ENCODE measurements at places on chromosomes 4 and X. TPM values are rescaled to one million over a fixed set of nuclear protein-coding genes. Genes with fewer than 3 reads are reported as not detected.

Gene RNF128
- not detected for total RNA-seq

Gene SERPINA7
- not detected for total RNA-seq

Gene GLRA3
- not detected for total RNA-seq

Gene HAND2
- total RNA-seq = not detected

Gene SHROOM3
- total RNA-seq = not detected

Gene VGLL1
- total RNA-seq = not detected

DNA sequence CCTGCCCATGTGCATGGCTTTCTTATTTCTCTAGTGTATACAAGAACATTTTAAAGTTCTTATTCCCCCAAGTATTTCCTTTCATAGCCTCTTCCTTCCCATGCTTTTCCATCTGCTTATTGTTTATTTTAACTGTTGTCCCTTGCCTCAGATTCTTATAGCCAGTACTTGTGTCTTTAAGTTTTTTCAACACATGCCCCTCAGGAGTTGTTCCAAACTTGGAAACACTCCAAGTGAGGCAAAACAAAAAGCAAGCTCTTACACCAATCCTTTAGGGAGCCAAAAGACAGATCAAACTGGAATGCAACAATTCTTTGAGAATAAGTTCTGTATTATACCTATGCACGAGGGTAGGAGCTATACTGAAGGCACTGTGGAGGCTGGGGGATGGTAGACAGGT is 222.0 kb upstream of the STK26 start:
- H3K36me3 ChIP-seq = no peaks in the 10 kb centered on the region
- H3K27me3 ChIP-seq = no peaks in the 10 kb centered on the region
- DNase-seq = no peak
- no peak overlapping the region for H3K27ac ChIP-seq
- no peak overlapping the region for H3K4me3 ChIP-seq
- H3K4me1 ChIP-seq = peaks cover 9% of the 10 kb centered on the region

DNA sequence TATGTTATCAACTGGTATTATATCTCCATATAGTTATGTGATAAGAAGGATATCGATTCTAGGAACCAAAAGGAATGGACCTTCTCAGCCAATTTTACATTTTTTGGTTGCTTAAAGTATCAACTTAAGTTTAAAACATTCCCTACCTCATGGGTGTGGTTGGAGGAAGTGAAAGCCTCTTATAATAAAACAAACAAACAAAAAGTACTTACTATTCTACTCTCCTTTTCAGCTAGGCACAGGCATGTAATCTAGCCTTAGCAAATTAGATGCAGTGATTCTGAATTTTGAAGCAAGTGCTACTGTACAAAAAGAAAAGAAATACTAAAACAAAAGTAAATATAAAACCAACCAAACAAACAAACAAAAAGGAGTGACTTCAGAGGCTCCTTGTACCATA is 485.4 kb downstream of the C4orf33 start:
- no peak overlapping the region for H3K4me3 ChIP-seq
- no peak for DNase-seq
- no peaks in the 10 kb centered on the region for H3K36me3 ChIP-seq
- H3K4me1 ChIP-seq = no peaks in the 10 kb centered on the region
- no peak overlapping the region for H3K27ac ChIP-seq
- no peaks in the 10 kb centered on the region for H3K27me3 ChIP-seq

- H3K4me3 ChIP-seq = no peak overlapping the region
- no peak for DNase-seq
- no peaks in the 10 kb centered on the region for H3K27me3 ChIP-seq
- no peaks in the 10 kb centered on the region for H3K36me3 ChIP-seq
- H3K4me1 ChIP-seq = no peaks in the 10 kb centered on the region
- no peak overlapping the region for H3K27ac ChIP-seq
Measured at GRCh38 chr4:85398276-85398675, 76.7 kb upstream of the ARHGAP24 start.

- H3K4me1 ChIP-seq = no peaks in the 10 kb centered on the region
- no peaks in the 10 kb centered on the region for H3K27me3 ChIP-seq
- no peak overlapping the region for H3K27ac ChIP-seq
Measured at GRCh38 chr4:43374216-43374751, 481.8 kb downstream of the GRXCR1 start.

- H3K4me1 ChIP-seq = peaks cover 16% of the 10 kb centered on the region
- H3K27me3 ChIP-seq = no peaks in the 10 kb centered on the region
- peak overlapping the region; percentile 87 for H3K27ac ChIP-seq
- H3K4me3 ChIP-seq = peak overlapping the region; percentile 60
Measured at GRCh38 chr4:183445097-183445428, 627 bp downstream of the CDKN2AIP start.

GRCh38 chr4:144645102-144645630 is 790 bp upstream of the HHIP start:
- H3K27me3 ChIP-seq = peaks cover 19% of the 10 kb centered on the region
- H3K36me3 ChIP-seq = no peaks in the 10 kb centered on the region
- H3K4me1 ChIP-seq = peaks cover 21% of the 10 kb centered on the region
- H3K4me3 ChIP-seq = no peak overlapping the region

GRCh38 chrX:45765767-45766166 is 565.1 kb upstream of the DIPK2B start:
- peaks cover 5% of the 10 kb centered on the region for H3K36me3 ChIP-seq
- DNase-seq = no peak
- H3K27me3 ChIP-seq = no peaks in the 10 kb centered on the region
- peaks cover 17% of the 10 kb centered on the region for H3K4me1 ChIP-seq
- H3K4me3 ChIP-seq = no peak overlapping the region

DNA sequence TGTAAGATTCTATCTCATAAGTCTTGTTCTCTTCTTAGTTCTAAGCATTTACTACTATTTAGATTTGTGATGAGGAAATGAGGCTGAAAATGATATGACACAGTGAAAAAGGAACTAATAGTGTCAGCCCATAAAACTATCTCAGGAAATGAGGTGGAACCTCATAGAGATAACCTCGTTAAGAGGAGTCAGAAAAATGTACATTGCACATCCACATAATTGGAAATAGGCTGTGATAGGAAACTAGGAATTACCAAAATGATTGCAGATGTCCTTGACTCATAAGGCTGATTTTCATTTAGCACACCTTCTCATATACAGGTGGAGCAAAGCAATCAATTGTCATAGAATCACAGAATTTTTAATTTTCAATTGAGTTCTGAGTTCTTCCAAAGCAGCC is 26.8 kb downstream of the ANXA10 start:
- H3K4me3 ChIP-seq = no peak overlapping the region
- no peaks in the 10 kb centered on the region for H3K36me3 ChIP-seq
- H3K27ac ChIP-seq = no peak overlapping the region
- no peaks in the 10 kb centered on the region for H3K27me3 ChIP-seq

DNA sequence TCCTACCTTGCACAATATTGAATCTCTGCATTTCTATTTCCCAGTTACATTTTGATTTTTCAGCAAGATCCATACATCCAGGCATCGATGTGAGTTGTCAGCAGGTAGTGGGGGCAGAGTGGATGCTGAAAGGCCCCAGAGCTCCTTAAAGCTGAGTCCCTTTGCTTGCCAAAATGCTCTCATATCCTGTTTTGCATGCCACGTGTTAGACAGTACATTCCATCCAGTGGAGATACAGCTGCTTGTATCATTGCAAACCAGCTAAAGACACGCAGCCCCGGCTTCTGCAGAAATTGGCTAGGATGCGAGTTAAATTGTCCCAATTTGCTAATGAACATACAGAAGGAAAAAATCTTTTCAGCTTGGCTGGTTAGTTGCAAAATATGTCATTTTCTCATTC is 179.6 kb upstream of the MXRA5 start:
- no peak for DNase-seq
- H3K4me1 ChIP-seq = no peaks in the 10 kb centered on the region
- H3K27ac ChIP-seq = no peak overlapping the region
- H3K36me3 ChIP-seq = no peaks in the 10 kb centered on the region

DNA sequence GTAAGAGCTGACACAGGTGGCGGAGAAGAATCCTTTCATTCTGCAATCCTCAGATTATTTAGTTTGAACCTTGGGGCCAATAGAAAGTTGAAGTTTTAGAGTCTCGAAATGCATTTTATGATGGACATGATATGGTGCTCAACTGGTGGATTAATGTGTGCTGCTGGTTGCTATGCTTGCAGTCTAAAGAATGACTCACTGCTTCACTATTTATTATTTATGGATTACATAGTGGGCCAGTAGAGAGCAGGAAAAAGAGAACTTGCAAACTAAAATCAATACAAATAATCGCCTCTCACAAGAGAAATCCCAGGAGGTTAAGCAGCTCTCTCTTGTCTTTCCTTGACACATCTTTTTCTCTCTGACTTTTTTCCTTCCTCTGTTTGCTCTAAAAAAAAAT is 2326.8 kb upstream of the AGA start:
- no peak overlapping the region for H3K4me3 ChIP-seq
- no peaks in the 10 kb centered on the region for H3K4me1 ChIP-seq
- H3K27ac ChIP-seq = no peak overlapping the region
- no peak for DNase-seq

DNA sequence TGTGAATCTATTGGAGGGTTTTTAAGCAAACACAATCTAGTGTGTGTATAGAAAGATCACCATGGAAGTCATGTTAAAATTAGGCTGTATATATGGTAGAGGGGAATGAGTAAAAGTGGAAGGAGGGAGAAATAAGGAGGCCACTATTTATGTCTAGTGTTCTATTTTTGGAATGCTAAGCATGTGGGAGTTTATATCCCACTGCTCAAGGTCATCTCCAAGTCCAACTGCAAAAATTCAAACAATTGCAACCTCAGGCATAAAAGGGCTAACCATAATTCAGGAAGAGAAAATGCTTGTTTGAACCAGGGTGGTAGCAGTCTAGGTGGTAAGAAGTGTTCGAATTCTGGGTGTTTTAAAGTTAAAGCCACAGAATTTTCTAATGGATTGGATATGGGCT is 39.2 kb downstream of the SERPINA7 start:
- no peak for DNase-seq
- H3K27me3 ChIP-seq = no peaks in the 10 kb centered on the region
- no peak overlapping the region for H3K4me3 ChIP-seq
- no peak overlapping the region for H3K27ac ChIP-seq

GRCh38 chr4:154489558-154490233 is 1.9 kb downstream of the DCHS2 start:
- DNase-seq = no peak
- no peaks in the 10 kb centered on the region for H3K36me3 ChIP-seq
- H3K27me3 ChIP-seq = peaks cover 25% of the 10 kb centered on the region
- H3K4me1 ChIP-seq = peaks cover 16% of the 10 kb centered on the region
- H3K4me3 ChIP-seq = no peak overlapping the region
- H3K27ac ChIP-seq = no peak overlapping the region

DNA sequence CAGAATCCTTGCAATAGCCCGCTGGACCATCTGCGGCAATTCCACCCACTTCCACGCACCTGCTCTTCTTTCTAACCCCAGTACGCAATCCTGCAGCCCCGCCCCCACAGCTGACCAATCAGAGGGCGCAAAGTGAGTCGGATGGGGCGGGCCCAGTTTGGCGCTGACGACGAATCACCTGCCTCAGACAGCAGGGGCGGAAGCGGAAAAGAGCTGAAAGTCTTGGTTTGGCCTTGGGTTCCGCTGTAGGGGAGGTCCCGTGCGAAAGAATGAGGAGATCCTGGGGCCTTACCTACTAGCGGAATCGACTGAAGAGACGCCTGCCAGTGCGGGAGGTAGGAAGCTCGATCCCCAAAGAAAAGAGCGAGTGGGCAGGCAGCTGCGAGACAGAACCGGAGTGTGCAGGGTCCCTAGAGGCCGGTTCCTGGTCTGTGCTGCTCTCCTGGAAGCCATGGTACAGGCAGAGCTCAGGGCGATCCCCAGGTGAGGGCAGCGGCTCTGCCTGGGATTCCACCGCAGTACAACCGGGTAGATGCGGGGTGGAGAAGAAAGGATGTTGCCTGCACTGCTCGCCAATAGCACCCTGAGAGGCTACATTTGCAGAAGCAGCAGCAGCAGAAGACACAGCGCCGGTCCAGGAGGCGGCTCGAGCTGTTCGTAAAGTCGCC is at the start of gene TMEM184C:
TMEM184C (plus strand) TSS at position 225 of the 668 bp plus-strand sequence. CDS start 560 bp downstream, outside the sequence.
- H3K36me3 ChIP-seq = no peaks in the 10 kb centered on the region
- peaks cover 20% of the 10 kb centered on the region for H3K4me1 ChIP-seq
- H3K27ac ChIP-seq = peak within 1 kb of the TSS; percentile 80
- H3K4me3 ChIP-seq = peak within 1 kb of the TSS; percentile 54
- peak; percentile 99 for DNase-seq
- H3K27me3 ChIP-seq = no peaks in the 10 kb centered on the region

- H3K27ac ChIP-seq = no peak overlapping the region
- no peaks in the 10 kb centered on the region for H3K36me3 ChIP-seq
- no peak overlapping the region for H3K4me3 ChIP-seq
- H3K27me3 ChIP-seq = peaks cover 2% of the 10 kb centered on the region
- no peaks in the 10 kb centered on the region for H3K4me1 ChIP-seq
Measured at GRCh38 chr4:183807420-183808096, 97.5 kb upstream of the STOX2 start.

- H3K4me3 ChIP-seq = peak overlapping the region; percentile 73
- no peak for DNase-seq
- no peaks in the 10 kb centered on the region for H3K36me3 ChIP-seq
- H3K4me1 ChIP-seq = peaks cover 21% of the 10 kb centered on the region
Measured at GRCh38 chr4:16225167-16225862, 956 bp downstream of the TAPT1 start.

DNA sequence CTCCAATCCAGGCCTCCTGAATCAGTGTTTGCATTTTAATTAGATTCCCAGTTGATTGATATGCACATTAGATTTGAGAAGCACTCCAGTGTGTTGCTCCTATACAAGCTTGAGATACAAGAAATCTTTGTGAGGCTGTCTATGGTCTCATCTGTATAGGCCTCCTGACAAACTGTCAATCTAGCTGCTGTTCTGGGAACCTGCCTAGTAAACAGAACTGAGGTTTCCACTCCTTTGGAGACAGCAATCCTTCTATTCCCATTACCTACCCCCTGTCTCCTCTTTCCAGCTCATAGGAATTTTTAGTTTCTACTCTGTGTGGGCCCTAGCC is 306.1 kb upstream of the EMCN start:
- H3K4me3 ChIP-seq = no peak overlapping the region
- no peaks in the 10 kb centered on the region for H3K4me1 ChIP-seq
- no peak overlapping the region for H3K27ac ChIP-seq
- DNase-seq = no peak
- no peaks in the 10 kb centered on the region for H3K27me3 ChIP-seq
- no peaks in the 10 kb centered on the region for H3K36me3 ChIP-seq

DNA sequence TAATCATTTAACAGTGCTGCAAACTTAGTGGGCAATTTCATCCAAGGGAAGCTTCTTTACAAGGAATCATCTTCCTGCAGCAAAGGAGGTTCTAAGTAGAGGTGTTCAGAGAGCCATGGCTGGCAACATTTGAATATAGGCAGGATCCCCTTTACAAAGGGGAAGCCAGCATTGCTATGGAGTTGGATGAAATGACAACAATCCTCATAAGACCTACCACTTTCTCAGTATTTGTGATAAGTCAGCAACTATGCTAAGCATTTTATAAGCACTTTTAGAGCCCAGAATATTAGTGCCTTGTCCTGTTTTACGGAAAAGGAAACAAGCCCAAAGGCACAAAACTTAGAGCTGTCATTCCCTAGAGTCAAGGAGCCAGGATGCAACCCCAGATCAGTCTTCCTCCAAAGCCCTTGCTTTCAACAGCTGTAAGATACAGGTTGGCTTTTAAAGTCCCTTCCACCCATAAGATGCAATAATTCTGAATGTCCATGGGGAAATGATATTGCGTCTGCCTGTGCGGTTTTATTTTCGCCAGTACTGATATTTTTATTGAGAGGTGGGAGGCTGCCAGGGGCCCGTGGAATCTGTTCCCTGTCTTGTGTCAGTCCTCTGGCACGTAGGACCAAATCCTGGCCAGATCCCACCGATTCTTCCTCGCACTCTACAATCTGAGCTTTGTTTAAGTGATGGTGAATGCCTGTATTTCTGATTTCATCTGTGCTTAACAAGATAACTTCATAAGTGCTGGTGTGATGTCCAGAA is 59.1 kb downstream of the SMIM20 start:
- no peak overlapping the region for H3K4me3 ChIP-seq
- peaks cover 12% of the 10 kb centered on the region for H3K4me1 ChIP-seq
- no peak for DNase-seq
- no peaks in the 10 kb centered on the region for H3K27me3 ChIP-seq
- H3K27ac ChIP-seq = no peak overlapping the region
- no peaks in the 10 kb centered on the region for H3K36me3 ChIP-seq

Measured in natural killer cell (primary cell).